ENCODE measurements at places on chromosomes 11 and 22.

GRCh38 chr11:16912692-16913111, 101.5 kb downstream of the PLEKHA7 start:
- DNase-seq, result no peak

DNA sequence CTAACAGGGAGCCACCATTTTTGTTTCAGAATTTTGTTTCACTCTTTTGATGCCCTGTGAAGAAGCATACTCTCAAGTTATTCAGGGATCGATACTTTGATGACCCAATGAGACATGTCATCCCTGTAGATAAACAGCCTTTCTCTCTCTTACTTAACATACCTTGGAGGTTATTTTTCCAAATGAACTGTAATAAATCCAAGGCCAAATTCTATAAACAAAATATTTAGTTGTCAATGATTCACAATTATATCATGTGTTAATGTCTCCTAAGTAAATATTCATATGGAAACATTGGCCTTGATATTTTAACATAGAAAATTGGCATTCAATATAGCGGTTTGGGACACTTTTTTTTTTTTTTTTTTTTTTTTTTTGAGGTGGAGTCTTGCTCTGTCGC, 97.5 kb downstream of the LUZP2 start:
- no peak for DNase-seq

GRCh38 chr11:105219670-105220069, 80.1 kb upstream of the CARD18 start:
- DNase-seq, result no peak

GRCh38 chr11:122882857-122883645, 492 bp downstream of the JHY start:
- DNase-seq, result peak; percentile 30

DNA sequence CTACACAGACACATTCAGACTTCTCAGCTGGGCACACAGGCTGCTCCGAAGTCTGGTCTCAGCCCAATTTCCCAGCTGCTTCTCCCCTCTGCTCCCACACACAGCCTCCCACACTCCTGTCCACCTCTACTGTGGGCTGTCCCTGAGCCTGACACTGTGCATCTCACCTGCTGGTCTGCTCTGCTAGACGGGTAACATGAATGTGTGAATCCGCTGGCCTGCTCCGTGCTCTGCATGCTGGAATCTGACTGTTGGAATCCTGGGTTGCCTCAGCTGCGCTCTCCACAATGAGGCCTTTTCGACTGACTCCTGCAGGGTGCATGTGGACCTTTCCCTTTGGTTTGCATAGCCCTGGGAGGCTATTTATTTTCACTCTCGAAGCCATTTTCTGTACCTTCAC, 489.5 kb upstream of the B3GAT1 start:
- no peak for DNase-seq

DNA sequence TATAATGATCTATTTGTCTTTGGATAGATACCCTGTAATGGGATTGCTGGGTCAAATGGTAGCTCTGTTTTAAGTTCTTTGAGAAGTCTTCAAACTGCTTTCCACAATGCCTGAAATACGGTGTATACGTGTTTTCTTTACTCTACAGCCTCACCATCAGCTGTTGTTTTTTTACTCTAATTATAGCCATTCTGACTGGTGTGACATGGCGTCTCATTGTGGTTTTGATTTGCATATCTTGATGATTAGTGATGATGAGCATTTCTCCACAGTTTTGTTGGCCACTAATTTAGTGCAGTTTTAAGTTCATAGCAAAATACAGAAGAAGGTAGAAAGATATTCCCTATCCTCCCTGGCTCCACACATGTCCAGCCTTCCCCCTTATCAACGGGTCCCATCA, 26.3 kb upstream of the VPREB1 start:
- DNase-seq, result no peak

DNA sequence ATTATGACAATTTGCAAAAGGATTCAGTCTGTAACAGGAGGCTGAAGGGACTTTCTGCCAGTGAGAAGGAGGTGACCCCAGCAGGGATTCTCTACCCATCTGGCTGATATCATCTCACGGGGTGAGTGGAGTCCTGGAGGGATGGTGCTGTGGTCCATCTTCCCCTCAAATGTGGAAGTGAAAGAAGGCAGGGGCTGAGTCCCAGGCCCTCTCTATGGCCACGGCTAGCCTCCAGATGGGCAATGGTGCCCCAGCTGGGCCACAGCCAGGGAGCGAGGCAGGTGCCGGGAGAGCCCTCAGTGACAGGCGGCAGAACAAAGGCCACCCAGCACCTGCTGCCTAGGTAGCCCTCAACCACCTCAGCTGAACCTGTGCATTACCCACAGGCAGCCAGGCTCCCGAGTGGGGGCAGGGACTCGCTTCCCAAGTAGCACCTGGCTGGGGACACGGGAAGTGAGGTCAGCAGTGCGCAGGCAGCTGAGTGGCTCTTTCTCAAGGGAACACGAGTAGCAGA, 6.7 kb downstream of the NECTIN1 start:
- DNase-seq, result no peak

DNA sequence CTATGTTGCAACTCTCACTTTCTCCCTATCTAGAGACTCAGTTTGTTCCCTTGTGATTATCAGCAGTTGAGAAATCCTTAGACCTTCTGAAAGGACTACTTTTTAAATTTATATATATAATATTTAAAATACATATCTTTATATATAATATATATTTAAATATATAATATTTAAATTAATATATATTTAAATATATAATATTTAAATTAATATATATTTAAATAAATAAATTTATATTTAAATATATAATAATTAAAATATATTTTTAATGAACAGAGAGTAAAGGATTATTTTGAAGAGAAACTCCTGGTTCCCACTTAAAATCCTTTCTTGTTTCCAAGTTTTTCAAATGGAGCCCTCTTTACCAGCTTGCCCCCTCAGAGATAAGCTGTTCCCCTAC, 83.7 kb upstream of the TRIM77 start:
- no peak for DNase-seq

DNA sequence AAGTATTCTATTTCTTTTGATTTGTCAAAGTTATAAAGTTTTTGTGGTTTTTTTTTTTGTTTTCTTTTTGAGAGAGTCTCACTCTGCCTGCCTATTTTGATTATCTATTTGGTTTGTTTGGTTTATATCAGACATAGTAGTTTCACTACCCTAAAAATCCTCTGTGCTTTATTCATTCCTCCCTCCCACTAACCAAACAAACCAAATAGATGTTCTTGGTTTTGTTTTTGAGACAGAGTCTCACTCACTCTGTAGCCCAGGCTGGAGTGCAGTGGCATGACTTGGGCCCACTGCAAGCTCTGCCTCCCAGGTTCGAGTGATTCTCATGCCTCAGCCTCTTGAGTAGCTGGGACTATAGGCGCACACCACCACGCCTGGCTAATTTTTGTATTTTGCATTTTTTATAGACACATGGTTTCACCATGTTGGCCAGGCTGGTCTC, 67.9 kb downstream of the ENTHD1 start:
- peak; percentile 16 for DNase-seq

DNA sequence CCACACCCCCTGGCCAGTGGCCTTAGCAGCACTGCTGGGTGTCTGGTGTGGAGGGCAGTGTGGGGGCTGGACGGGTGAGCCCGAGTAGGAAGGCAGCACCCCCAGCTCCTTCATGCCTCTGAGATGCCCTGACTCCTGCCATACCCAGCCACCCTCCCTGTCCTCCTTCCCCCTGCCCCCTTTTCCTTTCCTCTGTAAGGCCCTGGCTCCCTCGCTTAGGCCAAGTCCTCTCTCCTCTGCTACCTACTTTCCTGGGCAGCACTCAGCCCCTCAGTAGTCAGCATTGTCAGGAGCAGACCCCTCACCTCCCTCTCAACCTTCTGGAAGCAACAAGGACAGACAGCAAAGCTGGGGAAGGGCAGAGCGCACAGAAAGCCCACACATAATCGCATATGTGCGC, 48.0 kb downstream of the BUD13 start:
- DNase-seq, result no peak

- no peak for DNase-seq
These were observed 1.2 kb upstream of the P2RX6 start for GRCh38 chr22:21013657-21014201.

DNA sequence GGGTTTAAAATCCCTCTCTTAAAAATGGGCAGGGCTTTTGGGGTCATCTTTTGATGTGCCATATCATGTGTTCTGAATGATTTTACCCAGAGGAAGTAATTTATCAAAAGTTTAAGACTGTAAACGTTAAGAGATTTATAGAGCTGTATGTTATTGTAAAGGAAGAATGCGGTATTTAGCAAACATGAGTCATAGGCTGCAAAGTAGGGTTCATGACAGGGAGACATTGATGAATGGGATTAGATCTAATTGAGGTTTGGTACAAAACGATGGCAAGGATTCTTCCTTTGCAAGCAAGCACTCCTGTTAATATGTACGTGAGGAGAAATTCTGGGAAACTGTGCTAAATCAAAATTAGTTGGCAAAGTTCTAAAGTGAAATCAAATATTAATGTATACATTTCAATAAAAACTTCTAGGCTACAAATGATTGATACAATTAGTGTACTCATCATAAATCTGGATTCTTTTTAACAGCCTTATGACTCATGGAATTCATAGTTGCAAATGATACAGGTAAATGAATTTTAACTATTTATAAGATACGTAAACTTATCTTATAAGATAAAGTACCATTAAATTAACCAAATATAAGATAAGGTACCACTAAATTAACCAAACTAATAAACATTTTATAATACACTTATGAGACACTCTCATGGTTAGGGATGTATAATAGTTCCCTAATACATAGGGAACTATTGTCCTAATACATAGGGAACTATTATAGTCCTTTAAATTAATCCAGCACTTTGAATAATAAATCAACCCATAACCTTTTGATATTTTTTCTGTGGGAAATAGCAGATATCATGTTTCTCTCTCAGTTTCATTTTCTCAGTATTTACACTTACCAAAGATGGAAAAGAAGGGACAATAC, 58.4 kb downstream of the KIF18A start:
- DNase-seq, result peak; percentile 60

- DNase-seq, result peak; percentile 89
These were observed 3.1 kb upstream of the ADM start for GRCh38 chr11:10301656-10302358.

- no peak for DNase-seq
These were observed 433.0 kb downstream of the INSC start for GRCh38 chr11:15547685-15548084.

DNA sequence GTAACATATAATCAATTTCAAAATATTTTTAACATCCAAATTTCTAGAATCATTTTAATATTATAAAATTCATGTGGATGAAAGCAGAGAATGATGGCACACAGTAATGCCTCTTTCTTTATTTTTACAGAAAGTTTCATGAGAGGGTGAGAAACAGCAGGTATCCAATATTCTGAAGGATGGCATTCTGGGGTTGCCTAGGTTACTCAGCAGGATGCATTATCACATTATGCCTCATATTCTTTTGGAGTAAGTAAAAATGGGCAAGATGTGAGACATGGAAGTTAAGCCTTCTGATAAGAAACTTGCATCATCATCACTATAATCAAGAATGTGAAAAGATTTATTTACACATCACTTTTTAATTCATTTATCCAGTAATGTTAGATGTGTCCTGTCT, 148.7 kb upstream of the PGR start:
- DNase-seq, result no peak

- peak; percentile 16 for DNase-seq
These were observed 27.2 kb upstream of the KIRREL3 start for GRCh38 chr11:127027789-127028188.

DNA sequence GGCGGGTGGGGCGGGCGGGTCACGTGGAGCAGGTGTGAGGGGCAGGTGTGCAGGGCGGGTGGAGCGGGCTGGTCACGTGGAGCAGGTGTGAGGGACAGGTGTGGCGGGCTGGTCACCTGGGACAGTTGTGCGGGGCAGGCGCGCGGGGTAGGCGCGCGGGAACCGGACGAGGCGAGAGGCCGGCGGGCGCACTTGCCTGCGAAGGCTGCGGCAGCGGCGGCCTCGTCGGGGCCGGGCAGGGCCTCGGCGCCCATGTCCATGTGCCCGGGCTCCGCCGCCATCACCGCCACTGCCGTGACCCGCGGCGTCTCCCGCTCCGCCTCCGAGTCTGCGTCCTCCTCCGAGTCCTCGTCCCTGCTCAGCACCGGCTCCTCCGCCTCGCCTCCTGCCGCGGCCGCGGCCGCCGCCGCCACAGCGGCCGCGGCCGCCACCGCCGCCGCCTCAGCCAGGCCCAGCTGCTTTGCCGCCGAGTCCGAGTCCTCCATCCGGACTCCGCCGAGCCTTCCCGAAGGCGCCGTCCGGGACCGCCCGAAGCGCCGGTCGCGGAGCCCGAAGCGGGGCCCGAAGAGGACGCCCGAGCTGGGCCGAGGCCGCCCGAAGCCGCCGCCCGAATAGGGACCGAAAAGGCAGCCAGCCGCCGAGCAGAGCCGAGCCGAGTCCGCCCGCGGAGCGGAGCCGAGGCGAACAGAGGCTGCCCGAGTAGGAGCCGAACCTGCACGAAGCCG, at the start of gene DEAF1:
DEAF1 (minus strand) TSS at position 660 of the 725 bp plus-strand sequence; CDS start at position 485, 175 bp downstream.
- peak; percentile 93 for DNase-seq

- no peak for DNase-seq
These were observed 66.4 kb downstream of the CD82 start for GRCh38 chr11:44631831-44632230.

- DNase-seq, result no peak
These were observed 3.0 kb downstream of the PNPLA2 start for GRCh38 chr11:821512-822371.

GRCh38 chr11:56412396-56412795, at the start of gene OR5AL1:
Gene OR5AL1 (plus strand): TSS chr11:56412696.
- no peak for DNase-seq

DNA sequence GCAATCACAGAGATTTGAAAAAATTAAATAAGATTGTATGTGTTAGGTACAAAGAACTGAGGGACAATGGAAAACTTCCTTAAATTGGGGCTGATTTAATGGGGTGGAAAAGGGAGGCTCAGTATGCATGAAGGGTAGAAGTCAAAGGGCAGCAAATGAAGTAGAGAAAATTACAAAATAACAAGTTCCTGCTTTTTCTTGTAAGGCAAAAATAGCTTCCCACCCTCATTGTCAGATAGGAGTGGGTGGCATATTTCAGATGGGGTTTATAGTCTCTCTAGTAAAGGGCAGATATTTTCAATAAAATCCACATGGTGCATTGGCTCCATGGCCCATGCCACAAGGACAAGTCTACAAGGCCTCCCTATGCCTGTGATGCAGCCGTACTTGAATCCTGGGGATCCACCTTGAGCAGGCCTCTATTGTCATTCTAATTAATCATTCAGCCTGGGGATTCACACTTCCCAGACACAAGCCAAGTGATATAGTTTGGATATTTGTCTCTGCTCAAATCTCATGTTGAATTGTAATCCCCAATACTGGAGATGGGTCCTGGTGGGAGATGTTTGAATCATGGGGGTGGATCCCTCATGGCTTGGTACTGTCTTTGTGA, 36.7 kb upstream of the SESN3 start:
- no peak for DNase-seq

Data from fibroblast of skin of back (primary cell).